ENCODE measurements at places on chromosomes 13 and 19.

- peak; percentile 33 for DNase-seq
Observed at GRCh38 chr19:45496349-45496953, 396 bp downstream of the RTN2 start.

- DNase-seq, result no peak
Observed at GRCh38 chr13:42553098-42554046, 20.6 kb upstream of the TNFSF11 start.

DNA sequence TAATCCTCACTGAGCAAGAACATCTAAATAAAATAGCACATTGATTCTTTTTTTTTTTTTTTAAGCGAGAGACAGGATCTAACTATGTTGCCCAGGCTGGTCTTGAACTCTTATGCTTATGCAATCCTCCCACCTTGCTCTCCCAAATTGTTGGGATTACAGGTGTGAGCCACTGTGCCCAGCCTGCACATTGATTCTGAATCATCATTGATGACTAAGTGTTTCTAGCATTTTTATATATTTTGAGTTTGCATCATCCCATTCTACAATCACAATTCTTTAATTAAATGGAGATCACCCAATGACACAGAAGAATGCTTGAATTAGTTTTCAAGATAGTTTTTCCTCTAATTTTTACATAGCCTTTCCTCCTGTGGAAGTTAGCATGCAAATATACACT, 354.1 kb downstream of the KLF5 start:
- DNase-seq, result no peak

GRCh38 chr19:30564551-30565011, 192.4 kb downstream of the ZNF536 start:
- no peak for DNase-seq

DNA sequence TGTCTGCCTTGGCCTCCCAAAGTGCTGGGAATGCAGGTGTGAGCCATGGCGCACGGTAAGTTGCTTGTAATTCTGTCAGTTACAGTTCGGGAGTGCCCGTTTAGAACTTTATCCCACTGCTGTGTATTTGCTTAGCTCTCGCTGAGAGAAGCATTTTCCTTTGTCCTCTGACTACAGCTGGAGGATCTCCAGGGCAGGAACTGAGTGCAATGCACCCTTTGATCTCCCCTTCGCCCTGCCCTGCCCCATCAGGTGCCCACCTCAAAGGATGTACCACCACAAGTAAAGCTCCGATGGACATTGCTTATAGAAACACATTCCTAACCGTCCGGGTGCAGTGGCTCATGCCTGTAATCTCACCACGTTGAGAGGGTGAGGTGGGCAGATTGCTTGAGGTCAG, 6.5 kb downstream of the BRME1 start:
- DNase-seq, result no peak

- DNase-seq, result no peak
Observed at GRCh38 chr13:101520672-101521071, 68.2 kb downstream of the ITGBL1 start.

GRCh38 chr19:12623361-12624031, 12.8 kb downstream of the ZNF791 start:
- DNase-seq, result no peak

DNA sequence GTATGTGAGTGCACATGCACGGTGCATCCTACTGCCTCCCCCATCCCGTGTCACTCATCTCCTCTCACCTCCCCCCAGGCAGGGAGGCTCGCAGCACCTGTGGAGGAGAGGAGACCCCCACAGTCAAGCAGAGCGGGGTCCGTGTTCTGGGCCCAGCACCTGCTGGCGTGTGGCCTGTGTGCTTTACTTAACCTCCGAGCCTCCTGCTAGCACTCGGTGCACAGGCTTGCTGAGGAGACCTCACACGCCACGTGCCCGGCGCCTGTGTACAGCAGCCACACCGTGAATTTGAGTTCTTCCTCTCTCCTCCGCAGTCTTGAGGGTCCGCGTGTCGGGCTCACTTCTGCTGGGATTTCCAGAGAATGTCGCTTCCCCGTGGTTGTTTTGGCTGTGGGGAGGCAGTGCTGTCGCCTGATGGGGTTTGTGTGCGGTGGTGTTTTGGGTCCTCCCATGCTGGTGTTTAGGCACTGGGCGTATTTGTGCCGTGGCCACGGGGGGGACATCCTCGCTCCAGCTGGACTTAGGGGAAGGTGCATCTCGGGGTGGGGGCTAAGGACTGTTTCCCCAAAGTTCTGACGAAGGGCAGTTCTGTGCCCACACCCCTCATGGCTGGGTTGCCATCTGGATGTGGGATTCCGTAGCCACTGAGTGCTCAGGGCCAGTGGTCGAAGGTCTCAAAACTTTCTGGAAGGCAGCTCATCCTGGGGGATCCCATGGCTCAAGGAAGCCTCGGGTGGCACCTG, 34.8 kb upstream of the TMEM255B start:
- no peak for DNase-seq

- no peak for DNase-seq
Observed at GRCh38 chr13:47898080-47898479, 103.0 kb downstream of the SUCLA2 start.

DNA sequence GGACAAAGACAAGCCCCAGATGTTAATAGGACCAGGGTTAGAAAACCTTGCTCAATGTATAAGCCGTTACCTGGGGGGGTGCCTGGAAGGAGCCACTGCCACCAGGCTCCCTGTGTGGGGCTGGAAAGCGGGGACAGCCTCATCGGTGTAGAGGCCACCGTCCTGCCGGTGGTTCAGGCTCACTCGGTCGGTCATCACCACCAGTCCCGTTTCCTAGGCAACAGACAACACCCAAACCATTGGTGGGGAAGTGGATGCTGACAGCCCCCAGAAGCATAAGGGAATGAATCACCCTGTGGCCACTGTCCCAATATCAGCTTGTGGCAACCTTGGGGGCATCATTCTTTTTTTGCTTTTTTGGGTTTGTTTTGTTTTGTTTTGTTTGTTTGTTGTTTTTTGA, 55.8 kb downstream of the CPAMD8 start:
- no peak for DNase-seq

Measured in NCI-H1105 (cell line).